ENCODE measurements at places on chromosomes 13 and 19.
A peak's percentile ranks its signal among the peaks of the same experiment; 100 is the strongest.

DNA sequence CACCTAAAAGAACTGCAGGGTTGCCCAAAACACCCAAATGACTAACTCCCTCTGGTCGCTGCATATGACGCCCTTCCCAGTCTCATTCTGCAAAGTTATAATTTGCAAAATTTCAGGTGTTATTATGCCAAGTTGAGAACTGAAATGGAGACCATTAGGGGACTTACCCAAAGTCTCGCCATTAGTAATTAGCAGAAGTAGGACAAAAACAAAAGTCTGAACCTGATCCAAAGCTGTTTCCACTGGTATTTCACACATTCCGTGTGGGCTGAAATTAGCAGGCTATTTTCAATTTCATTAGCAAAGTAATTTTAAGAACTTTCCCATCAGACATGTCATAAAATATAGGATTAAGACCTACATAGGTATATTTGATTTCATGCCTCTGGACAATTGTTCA is 6.8 kb downstream of the RUBCNL start:
- DNase-seq: no peak

DNA sequence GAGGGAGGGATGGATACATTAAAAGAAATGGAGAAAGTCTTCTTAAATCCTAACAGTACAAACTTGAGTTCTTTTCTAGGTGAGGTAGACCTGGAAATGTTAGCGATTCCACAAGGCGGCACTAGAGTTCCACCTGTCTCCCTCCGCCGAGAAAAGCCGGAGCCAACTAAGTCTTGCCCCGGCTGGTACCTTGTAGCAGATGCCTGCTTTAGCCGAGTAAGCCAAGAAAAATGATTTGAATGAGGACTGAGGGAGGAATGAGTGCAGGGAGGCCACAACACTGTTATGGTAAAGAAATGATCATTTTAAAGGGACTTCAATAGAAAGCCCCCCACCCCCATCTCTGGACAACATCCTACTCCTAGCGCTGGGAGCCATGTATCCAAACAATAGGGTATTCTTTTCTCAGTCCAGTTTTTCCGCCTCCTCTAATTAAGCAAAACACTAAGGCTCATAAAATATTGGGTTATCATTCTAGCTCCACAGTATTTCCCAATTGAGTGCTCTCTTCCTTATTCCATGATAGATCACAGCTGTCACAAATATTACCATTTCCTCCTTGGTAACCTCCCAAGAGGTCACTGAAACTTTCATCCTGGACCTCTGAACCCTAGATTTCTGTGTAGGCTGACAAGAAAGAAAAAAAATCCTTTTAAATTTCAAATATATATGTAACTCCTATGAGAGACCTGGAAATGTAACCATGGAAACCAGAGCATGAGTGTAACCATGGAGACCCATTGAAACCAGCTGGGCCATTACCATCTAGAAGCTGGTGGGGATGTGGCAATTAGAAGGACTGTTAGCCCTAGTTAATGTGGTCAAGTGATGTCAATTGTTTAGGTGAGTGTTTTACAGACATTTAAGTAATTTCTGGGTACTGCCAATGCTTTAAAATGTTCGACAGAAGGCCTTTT is 58.3 kb downstream of the GPALPP1 start:
- DNase-seq: peak; percentile 63

DNA sequence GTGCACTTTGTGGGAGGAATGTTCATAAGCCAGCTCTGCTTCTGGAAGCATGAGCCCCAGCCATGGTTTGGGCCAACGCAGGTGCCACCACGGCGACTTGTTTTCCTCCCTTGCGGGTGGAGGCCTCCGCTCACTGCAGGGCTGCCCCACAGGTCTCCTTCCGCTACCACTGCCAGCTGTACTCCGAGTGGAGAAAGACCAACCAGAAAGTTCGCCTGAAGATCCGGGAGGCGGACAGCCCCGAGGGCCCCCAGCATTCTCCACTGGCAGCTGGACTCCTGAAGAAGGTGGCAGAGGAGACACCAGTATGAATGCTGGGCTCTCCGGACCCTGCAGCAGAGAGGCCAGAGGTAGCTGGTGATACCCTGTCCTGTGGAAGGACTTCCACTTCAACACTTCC is 6.5 kb upstream of the HNRNPM start:
- no peak for DNase-seq

GRCh38 chr13:46745062-46745461 is 51.9 kb downstream of the ESD start:
- DNase-seq: no peak

All from AG09319 (cell line).